ENCODE measurements at places on chromosomes 5 and 9.

DNA sequence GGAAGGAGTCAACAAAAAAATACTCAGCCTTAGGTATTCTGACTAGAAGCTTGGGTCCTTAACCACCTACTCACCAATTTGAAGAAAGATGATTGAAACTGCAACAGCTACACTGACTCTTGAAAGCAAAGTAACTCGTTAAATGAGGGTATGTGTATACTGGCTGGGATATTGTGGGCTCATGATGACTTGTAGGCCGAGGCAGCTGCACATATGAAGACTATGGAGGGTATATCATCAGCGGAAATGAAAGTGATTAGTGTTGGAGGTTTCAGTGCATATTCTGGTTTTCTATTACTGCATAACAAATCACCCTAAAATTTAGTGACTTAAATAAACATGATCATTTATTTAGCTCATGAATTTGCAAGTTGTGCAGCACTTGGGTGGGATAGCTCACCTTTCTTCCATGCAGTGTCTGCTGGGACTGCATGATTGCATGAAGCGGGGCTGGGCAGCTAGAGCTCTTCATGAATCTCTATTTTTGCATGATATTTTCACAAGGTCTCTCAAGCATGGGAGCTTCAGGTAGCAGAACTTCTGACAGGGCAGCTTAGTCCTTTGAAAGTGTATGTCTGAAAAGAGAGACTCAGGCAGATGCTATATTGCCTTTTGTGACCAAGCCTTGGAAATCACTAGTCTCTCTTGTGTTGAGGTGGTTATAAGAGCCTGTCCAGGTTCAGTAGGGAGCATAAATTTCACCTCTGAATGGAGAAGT lies 96.1 kb upstream of the CDKN2B start:
- DNase-seq: no peak

DNA sequence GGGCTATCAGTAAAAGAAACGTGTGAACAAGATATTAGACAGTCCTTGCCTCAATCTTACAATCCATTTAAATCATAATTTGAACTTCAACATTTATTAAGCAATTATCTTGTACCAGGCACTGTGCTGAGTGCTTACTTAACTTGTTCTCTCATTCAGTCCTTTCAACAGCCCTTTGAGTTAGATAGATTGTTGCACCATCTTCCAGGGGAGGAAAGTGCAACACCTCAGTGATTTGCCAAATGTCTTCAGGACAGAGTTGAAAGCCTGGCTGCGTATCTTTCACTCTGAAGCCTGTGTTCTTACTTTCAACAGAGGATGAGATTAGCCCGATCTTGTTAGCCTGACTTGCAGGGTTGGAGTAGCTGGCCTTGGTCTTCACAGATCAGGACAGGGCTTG lies 34.2 kb upstream of the SUB1 start:
- DNase-seq: no peak

- DNase-seq: no peak
Observed at GRCh38 chr9:137234055-137234697, 3.5 kb downstream of the SLC34A3 start.

GRCh38 chr5:171743436-171744076 lies 42.1 kb upstream of the SMIM23 start:
- DNase-seq: no peak

DNA sequence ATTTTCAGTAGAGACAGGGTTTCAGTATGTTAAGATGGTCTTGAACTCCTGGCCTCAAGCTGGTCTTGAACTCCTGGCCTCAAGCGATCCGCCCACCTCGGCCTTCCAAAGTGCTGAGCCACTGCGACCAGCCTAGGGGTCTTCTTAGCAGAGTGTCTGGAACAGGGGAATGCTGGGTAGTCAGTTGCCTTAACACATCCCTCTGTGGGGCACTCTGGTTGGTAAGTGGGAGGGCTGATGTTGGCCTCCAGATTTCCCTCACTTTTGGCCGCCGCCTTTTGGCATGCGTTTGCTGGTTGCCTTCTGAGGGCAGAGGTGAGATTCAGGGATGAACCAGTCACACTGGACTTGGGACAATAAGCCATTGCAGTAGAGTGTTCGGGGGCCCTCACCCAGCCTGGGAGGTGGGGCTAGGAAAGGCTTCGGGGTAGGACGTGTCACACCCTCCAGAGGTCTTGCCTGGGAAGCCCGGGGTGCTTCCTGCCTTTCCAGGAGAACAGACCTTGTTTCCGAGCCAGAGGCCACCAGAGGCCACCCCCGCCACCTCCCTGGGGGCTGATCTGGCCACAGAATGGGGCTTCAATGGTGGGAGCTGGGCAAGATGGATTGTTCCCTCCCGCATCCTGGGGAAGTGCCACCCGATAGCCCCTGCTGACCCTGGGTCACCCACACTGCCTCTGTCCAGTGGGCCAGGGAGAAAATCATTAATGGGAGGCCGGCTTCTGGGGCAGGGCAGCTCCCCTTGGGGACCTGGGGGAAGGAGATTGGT lies 13.3 kb downstream of the FGF18 start:
- DNase-seq: no peak

- peak; percentile 20 for DNase-seq
Observed at GRCh38 chr9:132769906-132770769, 99.9 kb downstream of the GTF3C4 start.

DNA sequence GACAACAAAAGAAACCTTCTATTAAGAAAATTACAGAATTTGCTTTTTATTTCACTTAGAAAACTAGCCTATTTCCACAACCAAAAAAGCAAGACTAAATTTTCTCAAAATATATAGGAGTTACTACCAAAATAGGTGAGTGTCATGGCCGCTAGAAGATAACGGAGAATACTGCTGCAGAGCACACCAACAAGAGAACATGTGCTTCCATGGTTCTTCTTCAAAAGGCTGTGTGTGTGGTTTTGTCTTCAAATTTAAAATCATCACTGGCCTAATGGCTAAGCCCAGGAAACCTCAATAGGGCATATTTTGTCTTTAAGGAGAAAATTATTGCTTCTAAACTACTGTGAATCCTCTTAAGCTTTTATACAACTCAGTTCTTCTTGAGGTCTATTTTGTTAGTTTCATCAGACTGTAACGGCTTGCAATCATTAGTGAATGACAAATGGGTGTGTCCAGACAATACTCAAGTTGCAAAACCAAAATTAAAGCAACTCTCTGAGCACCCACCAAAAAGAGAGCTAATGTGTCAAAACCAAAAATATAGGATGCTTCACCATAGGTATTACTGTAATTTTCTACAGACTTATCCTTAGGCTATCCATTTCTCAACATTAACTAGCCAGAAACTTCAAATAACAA lies 3.3 kb downstream of the SETX start:
- DNase-seq: no peak

DNA sequence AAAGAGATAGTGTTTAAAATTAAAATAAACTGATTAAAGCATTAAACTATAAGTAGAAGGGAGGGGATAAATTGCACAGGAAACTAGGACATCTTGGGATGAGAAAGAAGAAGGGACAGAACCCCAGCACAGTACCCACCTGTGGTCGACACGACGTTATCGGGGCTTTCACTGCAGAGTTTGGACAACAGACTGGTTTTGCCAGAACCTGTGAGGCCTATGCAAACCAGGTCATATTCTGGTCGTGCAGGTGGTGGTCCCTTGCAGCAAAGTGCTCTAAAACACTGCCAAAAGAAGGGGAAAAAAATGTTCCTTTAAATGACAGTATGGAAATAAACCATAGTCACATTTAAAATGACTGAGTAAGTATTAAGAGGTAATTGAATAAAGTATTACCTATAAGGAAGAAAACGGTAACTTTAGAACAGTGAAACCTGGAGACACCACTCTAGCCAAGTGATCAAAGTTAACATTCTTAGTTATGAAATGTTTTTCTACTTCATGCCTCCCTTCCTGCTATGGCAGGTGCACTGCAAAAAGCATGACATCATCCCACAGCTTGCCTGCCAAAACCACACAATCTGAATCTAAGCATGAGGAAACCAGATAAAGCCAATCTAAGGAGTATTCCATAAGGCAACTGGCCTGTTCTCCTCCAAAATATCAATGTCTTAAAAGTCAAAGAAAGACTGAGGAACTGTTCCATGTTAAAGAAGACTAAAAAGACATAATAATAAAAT lies 138.6 kb downstream of the ARL15 start:
- DNase-seq: no peak

GRCh38 chr5:34570143-34570542 lies 86.0 kb upstream of the RAI14 start:
- no peak for DNase-seq

- no peak for DNase-seq
Observed at GRCh38 chr5:168261227-168261571, 30.2 kb upstream of the WWC1 start.
